ENCODE measurements at places on chromosomes 5 and 9. TPM values are rescaled to one million over a fixed set of nuclear protein-coding genes. Genes with fewer than 3 reads are reported as not detected.

GRCh38 chr5:172870715-172871461 is 36.8 kb downstream of the ERGIC1 start:
- H3K4me3 ChIP-seq, result no peak overlapping the region
- H3K27me3 ChIP-seq, result no peaks in the 10 kb centered on the region
- H3K4me1 ChIP-seq, result peaks cover 21% of the 10 kb centered on the region
- no peak for DNase-seq
- H3K36me3 ChIP-seq, result no peaks in the 10 kb centered on the region

Gene SPINK4
- total RNA-seq, result not detected

- H3K4me3 ChIP-seq, result no peak overlapping the region
- no peaks in the 10 kb centered on the region for H3K27me3 ChIP-seq
Observed at GRCh38 chr5:78638423-78638822, 10.1 kb downstream of the LHFPL2 start.

Gene DRD1
- not detected for total RNA-seq

Data from pancreas (tissue), 10 donors.